Neuronal stem cell (in vitro differentiated cells): ENCODE measurements at places on chromosomes 2 and 18.

GRCh38 chr18:35564795-35565453 is 16.6 kb upstream of the GALNT1 start:
- DNase-seq: no peak

DNA sequence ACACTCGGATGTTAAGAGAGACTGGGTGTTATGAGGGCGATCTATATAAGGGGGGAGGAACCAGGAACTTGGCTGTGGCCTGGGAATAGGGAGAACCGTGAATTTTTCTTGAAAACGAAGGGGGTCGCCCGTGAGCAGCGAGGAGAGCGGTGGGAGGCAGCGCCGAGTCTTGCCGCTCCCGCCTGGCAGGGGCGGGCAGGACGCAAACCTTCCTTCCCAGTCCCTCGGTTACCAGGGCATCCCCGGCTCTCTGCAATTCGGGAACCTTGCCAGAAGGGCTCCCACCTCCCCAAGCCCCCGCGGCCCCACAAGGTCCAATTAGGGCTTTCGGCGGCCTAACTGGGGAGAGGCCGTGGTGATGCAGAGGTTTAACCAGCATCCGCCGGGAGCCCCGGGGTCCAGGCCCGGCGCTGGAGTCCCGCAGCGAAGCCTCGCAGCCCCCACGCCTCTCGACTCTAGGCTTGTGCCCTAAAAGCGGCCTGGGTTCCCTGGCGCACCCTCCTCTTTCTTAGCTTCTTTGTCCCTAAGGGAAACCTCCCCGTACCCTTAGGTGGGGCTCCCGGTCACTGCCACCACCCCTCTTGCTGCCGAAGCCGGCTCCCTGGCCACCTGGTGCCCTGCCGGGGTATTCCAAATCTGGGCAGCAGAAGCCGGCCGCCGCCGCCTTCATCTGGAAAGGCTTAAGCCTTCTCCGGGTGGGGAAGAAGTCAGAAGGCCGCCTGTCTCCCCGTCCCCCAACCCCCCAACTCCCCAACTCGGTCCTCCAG is 680 bp upstream of the FHOD3 start:
- DNase-seq: peak; percentile 59

GRCh38 chr18:58761970-58762780 is 90.9 kb downstream of the MALT1 start:
- no peak for DNase-seq

DNA sequence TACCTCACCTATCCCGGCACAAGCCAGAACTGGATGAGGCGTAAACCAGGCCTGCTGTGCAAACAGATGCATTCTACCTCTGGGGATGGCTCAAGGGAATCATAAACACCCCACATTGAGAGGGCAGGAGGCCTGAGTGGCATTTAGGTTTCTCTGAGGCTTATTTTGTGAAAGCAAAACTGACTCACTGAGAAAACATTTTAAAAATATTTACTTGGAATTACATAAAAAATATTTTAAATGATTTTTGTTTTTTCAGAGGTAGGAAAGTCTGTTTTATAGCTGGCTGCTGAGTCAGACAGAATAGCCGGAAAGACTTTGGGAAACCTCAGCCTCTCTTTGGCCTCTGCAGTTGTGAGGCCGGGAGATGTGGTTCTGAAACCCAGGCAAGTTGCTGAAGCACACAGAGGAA is 244.1 kb downstream of the NCKAP5 start:
- DNase-seq: no peak

GRCh38 chr2:212977152-212977551 is 174.3 kb downstream of the IKZF2 start:
- DNase-seq: no peak

DNA sequence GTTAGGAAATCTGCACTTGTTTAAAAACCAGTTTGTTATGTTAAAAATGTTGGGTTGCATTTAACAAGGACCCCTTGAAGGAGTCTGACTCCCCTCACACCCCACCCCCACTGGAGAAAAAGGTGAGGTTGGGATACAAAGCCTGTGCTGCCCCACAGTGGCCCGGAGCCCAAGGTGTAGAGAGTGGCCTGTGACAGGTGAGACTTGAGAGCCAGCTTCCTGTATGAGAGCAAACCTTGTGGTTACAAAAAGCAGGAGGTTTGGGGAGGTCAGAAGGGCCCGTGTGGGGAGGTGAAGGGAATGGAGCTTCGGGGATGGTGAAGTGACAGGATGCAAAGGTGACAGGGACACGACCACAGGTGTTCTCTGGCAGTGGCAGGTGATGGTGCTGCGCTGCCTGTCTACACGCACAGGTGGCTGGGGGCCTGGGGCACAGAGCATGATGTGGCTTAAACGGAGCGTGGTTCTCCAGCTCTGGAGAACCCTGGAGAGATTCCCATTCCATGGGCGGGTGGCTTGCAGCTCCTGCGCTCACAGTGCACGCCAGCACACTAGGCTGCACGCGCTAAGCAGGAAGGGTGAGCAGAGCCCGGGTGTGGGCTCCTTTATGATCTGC is 29.0 kb downstream of the IMPA2 start:
- no peak for DNase-seq

DNA sequence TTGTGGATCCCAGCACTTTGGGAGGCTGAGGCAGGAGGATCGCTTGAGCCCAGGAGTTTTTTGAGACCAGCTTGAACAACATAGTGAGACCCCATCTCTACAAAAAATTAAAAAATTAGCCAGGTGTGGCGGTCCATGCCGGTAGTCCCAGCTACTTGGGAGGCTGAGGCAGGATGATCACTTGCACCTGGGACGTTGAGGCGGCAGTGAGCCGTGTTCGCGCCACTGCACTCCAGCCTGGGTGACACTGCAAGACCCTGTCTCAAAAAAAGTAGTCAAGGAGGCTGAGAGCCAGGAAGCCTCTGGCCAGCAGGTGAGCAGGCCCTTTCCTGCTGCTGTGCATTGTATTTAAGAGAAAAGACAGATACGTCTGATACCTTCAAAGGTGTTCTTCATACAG is 11.1 kb upstream of the PROC start:
- DNase-seq: no peak

DNA sequence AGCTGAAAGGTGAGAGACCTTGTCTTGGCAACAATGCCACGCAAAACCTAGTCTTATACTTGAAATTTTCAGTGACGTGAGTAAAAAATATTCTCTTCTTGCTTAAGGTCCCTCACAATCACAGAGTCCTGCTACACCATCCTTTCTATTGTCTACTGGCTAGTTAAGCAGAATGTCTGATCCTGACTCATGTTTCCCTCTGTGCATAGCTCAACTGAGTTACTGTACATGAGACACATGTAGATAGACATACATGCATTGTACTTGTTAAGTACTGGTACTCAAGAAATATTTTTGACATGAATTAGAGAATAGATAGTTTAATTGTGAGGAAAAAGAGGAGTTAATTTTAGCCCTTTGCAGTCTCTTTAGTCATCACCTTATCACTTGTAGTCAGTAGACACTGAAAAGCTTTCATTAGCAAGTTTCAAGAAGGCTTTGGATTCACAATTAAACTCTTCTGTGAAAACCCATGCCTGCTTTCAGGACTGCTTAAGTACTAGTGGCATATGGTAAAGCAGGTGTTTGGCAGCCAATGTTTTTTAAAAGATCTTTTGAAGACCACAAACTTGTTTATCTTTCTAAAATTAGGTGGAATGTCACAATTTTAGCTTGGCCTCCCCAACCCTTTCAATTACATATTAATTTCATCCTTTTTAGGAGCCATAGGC is 158.7 kb upstream of the CCDC150 start:
- DNase-seq: no peak
